Endothelial cell (in vitro differentiated cells): ENCODE measurements at places on chromosomes 12 and 14.

GRCh38 chr12:14416658-14417057 is 51.2 kb downstream of the ATF7IP start:
- peak; percentile 41 for DNase-seq

DNA sequence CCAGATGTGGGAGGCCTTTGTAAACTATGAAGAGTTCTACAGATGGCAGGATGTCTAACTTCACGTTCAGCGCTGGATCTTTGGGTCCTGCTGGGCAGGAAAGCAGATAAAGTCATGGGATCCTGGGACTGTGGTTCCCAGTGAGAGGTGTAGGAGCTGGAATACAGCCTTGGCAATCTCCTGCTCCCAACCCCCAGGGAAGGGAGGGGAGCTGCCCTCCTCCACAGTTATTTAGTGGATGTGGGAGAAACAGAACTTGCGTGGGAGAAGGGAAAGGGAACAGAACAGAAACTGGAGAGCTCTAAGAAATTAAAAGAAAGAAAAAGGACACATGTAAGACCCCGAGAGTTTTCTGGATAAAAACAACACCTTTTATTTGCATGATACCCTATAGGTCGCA is 37.0 kb downstream of the NUAK1 start:
- DNase-seq = no peak

- no peak for DNase-seq
Observed at GRCh38 chr14:55780156-55780946, 200.3 kb downstream of the KTN1 start.

DNA sequence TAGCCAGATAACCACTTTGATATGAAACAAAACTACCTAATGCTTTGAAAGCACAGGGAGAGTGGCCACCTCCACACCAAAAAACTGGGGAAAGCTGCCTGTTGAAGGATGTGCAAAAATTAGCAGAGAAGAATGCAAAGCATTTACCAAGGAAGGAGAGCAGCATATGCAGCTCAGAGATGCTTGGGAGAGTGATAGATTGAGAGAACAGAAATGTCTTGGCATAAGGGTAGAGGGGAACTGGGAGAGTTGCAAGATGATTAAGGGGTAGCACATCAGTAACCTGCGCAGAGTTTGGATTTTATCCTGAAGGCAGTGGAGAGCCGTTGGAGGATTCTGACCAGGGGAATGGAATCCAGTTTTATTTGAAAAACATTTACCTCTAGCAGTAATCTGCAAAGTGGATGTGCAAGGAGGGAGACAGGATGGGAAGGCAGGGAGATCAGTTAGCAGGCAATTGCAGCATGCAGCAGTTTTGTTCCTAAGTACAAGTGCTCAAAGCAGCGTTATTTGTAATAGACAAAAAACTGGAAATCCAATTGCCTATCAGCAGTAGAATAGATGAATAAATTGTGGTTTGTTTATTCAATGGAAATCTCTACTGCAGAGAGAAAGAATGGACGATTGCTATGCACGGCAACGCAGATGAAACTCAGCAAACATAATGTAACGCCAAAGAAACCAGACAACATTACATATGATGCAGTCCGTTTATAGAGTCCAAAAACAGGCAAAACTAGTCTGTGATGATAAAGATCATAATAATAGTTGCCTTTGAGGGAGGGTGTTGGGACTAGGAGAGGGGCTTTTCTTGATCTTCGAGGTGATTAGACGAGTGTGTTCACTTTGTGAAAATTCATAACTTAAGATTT is 81.5 kb downstream of the BHLHE41 start:
- DNase-seq = no peak

- DNase-seq = no peak
Observed at GRCh38 chr14:68956724-68957123, 22.4 kb downstream of the ACTN1 start.

- DNase-seq = no peak
Observed at GRCh38 chr14:94424371-94424770, 28.2 kb downstream of the SERPINA11 start.

DNA sequence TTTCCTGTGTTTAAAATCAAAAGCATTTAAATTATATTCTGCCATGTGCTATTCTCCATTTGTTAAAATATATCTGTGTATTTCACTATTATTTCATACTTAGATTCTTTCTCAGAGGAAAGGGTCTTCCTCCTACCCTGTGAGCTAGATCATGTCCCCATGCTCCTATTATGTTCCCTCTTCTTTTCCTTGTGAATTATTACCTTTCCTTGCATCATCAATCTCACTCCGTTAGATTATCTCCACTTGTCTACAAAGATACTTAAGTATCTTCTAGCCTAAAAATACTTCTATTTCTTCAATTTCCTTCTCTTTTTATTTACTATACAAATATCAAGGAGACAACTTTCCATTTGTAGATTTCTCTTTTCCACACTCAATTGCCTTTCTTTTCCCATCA is 146.5 kb downstream of the FOXG1 start:
- no peak for DNase-seq

DNA sequence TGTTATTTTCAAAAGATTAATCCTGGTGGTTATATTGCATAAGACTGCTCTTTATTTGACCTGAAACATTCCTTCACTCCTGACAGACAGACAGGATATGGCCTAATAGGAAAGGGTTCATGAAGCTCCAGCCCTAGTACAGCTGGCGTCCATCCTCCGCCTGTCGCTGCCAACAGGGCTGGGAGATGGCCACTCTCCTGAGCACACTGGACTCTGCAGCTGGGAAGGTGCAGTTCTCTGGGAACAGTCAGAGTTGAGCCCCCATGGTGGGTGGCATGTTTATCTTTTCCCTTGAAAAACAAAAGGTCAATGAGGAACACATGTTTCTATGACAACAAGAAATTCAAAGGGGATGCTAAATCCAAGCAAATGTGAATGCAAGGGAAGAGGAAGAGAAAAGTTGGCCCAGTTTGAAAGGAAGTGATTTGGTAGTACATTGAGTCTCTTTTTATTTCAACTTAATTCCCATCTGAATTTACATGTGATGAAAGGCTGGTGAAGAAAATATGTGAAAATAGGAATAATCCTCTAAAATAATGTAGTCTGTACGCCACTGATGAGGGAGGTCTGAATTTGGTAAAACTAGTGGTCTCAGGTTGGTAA is 89.9 kb upstream of the DCN start:
- DNase-seq = no peak

- DNase-seq = no peak
Observed at GRCh38 chr12:124849382-124849781, 14.3 kb downstream of the SCARB1 start.

DNA sequence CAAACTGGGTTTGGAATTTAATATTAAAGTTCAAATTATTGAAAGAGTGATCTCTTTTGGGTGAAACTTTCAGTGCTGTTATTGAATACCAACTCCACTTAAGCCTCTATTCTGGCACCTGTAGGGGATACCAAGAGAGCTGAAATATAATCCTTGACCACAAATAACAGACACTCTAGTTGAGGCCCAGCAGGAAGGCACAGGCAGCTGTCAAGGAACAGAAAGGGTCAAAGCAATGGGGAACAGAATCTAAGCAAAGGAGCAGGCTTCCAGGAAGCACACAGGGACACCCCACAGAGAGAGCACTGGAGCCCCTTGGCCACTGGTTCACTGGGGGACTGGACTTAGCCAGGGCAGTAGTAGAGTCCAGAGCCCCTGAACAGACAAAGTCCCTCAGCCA is 120.9 kb upstream of the SFSWAP start:
- no peak for DNase-seq

DNA sequence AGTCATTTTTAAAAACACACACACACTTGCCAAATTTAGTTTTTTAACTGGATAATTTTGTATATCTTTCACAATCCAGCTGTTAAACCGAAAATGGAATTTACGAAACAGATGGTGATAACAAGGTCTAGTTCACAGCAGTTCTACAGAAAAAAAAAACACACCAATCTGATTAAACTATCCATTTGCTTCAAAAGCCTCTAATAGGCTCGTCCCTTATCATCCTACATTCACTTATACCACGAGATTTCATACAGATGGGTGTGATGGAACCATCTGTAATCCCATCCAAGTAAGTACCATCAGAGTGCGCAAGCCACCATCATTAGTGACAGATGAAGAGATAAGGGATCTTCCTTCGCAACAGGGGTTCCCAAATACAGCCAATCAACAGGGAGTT is 20.1 kb downstream of the GCH1 start:
- DNase-seq = no peak

DNA sequence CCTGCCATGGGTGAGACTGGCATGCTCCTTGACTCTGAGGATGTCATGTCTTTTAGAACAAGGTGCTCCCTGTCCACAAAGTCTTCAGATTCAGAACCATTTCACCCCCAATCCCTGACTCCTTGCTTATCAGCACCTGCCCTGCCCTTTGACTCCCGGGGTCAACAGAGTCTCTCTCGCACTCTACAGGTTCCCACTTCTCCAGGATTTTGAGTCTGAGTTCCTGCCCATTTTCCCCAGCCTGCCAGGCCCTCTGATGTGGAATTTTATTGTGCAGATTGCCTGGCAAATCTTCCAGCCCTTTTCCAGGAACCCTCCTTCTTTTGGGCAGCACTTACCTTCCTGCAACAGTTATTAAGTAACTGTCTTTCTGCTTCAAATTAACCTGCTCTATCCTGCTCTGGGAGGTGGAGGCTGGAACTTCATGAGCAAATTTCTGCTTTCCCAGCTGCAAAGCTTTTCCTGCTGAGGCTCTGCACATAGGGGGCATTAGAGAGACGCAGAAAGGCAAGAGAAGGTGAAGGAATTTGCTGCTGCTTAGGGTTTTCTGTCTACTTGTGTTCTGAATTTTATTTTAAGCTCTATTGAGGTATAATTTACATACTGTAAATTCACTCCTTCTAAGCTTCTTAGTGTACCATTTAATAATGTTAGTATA is 259.1 kb downstream of the PCNX1 start:
- peak; percentile 55 for DNase-seq

DNA sequence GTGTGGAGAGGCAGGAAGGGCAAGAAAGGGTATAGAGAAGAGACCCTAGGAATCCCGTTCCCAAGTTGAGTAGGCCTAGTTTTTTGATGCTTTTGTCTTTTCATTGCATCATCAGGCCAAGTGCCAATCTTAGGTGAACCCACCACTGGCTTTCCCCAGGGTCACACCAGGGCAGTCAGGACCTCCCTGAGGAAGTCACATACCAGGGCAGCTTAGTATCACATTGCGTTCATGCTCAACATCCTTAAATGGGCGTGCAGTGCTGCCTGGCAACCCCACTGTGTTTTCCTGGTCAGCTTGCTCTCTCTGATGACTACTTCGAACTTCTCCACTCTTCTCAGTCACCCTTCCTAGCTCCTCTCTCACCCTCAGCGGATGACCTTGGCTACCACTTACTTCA is 9.0 kb downstream of the ASIC1 start:
- DNase-seq = no peak

DNA sequence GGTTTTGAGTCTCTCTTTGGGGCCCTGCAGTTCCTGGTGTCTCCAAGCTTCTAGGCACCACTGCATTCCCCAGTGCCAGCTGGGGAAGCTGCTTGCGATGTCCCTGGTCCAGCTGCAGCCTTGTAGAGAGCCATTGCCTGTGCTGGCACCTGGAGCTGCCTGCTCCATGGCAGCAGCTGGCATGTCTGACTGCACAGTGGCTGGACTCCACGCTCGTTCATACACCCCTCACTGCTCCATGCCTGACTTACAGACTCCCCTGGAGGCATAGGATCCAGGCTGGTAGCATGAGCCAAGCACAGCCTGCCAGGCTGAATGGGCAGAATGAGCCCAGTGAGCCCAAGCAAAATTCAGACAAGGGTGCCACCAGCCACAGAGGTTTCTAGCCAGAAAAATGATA is 21.8 kb upstream of the WDR20 start:
- DNase-seq = no peak

GRCh38 chr14:103132381-103133209 is 9.3 kb downstream of the TNFAIP2 start:
- DNase-seq = no peak

- DNase-seq = no peak
Observed at GRCh38 chr12:2824541-2824940, 10.3 kb downstream of the NRIP2 start.

- DNase-seq = no peak
Observed at GRCh38 chr14:67360470-67361206, 510 bp downstream of the EIF2S1 start.

DNA sequence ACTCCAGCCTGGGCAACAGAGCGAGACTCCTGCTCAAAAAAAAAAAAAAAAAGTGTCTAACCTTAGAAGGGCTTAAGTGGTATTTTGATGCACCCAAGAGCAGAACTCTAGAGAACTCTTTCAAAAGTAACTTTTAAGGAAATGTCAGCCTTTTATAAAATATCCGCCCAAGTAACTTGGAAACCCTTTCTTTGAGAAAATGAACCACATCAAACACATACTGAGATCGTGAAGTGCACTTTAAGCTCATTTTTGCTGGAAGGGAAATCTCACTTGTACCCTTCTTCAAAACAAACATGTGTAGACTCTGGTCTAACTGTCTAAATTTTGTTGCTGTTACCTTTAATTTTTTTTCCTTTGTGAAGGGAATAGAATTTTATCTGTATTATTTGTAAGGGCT is 5.5 kb downstream of the C12orf56 start:
- DNase-seq = no peak

GRCh38 chr14:54754623-54755386 is 147.8 kb downstream of the GCH1 start:
- no peak for DNase-seq

DNA sequence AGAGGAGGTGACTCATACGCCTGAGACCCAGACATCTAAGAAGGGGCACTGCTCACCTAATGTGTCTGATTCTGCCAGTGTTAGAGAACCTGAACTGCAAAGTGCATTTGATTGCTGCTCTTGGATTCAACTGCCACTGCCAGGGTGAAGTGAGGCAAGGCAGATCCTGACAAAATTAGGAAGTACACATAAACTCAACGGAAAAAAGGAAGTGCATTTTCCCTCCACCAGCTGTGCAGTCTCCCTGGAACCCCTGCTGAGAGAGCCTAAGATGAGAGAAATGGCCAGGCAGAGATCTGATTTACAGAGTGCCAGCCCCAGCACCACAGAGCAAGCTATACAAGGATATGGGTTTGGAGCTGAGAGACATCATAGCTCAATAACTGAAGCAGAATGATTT is 215.3 kb downstream of the SEC23A start:
- no peak for DNase-seq

GRCh38 chr12:51915951-51916350 is 8.6 kb downstream of the ACVRL1 start:
- no peak for DNase-seq

- DNase-seq = no peak
Observed at GRCh38 chr14:64970776-64971477, 1.2 kb downstream of the RAB15 start.

DNA sequence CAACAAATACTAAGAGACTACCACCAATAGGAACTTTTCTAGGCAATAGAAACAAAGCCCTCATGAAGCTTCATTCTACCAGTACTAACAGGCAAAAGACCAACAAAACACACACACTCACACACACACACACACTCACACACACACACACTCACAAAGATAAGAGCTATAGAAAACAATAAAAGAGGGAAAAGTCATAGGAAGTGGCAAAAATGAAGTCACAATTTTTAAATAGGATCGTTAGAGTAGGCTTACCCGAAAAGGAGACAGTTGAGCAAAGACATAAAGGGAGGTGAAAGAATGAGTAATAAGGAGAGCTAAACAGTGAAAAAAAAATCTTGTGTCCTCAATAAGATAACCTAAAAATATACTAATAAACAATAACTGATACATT is 66.5 kb downstream of the C2CD5 start:
- DNase-seq = no peak
